Gastrocnemius medialis (tissue), 4 donors: ENCODE measurements at places on chromosomes 3 and 15. TPM values are rescaled to one million over a fixed set of nuclear protein-coding genes. Genes with fewer than 3 reads are reported as not detected.

The PDCD7 gene
- 13.9 TPM for total RNA-seq

The DUOXA1 gene
- not detected for total RNA-seq

The TMEM40 gene
- total RNA-seq, result not detected

The MKRN3 gene
- total RNA-seq, result 0.25 TPM

The GOLGA8J gene
- total RNA-seq, result not detected

The TEX55 gene
- not detected for total RNA-seq

The NUP210 gene
- 3.6 TPM for total RNA-seq

The CCR8 gene
- not detected for total RNA-seq

The PLCH1 gene
- total RNA-seq, result not detected

The RTP4 gene
- 0.16 TPM for total RNA-seq

The ATP8B4 gene
- total RNA-seq, result 1.7 TPM

The CRABP1 gene
- not detected for total RNA-seq

The SEMA4B gene
- 12.1 TPM for total RNA-seq

The ADAMTSL3 gene
- 2.9 TPM for total RNA-seq

DNA sequence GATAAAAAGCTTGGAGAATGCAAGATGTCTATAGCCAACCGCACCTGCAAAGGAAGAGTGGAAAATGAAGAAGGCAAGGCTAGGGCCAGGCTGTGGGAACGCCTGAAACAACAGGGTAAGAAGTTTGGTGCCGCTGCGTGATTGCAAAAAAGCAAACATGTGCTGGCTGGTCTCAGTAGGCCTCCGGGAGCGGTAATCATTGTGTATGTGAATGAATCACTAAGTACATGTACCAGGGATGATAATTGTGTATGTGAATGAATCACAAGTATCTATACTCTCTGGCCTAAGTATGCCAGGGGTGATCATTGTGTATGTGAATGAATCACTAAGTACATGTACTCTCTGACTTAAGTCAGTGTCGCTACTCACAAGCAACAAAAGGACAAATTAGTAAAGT, 40.3 kb upstream of the PARL start:
- no peak for DNase-seq
- H3K27me3 ChIP-seq, result no peaks in the 10 kb centered on the region
- H3K4me3 ChIP-seq, result no peak overlapping the region
- no peak overlapping the region for H3K27ac ChIP-seq
- no peaks in the 10 kb centered on the region for H3K4me1 ChIP-seq

DNA sequence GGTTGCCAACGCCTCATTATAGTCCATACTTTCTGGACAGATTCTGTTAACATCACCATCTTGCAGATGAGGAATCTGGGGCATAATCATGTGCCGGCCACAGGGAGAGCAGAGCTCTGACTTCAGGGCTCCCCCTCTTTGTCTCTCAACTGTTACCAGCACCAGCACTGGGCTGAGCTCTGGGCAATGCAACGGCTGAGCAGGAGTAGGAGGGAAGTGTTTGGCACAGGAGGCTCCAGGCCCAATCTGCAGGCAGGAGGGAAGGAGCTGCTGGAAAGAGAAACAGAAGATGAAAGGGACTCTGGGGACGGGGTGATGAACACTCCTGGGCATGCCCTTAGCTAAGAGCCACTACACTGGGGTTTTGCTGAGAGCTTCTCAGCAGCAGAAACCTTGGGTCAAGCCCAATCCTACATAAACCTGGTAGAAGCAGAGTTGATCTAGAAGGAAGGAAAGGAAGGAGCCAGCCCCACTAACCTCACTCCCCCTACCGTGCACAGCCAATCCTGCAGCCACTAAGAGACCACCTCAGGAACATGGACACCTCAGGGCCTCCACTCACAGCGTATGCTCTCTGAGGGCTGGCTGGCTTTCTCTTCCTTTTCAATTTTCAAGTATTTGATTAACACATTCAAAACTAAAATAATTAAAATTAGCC, 73.1 kb upstream of the SPATA12 start:
- H3K27me3 ChIP-seq, result no peaks in the 10 kb centered on the region
- H3K36me3 ChIP-seq, result no peaks in the 10 kb centered on the region
- H3K27ac ChIP-seq, result no peak overlapping the region
- no peaks in the 10 kb centered on the region for H3K4me1 ChIP-seq
- no peak overlapping the region for H3K4me3 ChIP-seq
- DNase-seq, result no peak

DNA sequence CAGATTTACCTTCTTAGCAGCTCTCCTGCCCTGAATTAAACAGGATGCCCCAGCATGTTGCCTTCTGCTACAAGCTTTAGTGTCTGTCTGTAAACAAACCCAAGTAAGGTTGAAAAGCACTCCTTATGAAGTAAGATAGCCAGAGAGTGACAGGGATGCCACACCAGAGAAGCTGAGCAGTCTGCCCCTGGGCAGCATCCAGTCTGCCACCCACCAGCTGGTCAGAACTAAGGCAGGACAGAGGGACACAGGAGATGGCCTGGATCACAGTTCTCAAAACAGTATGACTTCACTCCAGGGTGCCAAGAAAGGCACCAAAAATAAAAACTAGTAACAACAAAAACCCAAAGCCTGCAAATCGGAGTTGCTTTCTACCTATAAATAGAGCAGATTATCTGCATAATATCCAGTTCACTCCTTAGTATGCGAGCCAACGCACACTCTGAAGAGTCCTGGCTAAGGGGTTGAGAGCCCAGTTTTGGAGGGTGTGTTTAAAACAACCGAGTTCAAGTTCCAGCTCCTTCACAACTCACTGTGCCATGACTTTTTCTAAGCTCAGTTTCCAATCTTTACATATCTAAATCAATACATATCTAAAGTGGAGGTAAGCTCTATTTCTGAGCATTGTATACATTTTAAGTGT, 198.9 kb downstream of the KCNMB2 start:
- DNase-seq, result no peak
- H3K4me1 ChIP-seq, result no peaks in the 10 kb centered on the region
- H3K36me3 ChIP-seq, result no peaks in the 10 kb centered on the region
- H3K27me3 ChIP-seq, result no peaks in the 10 kb centered on the region
- no peak overlapping the region for H3K27ac ChIP-seq

GRCh38 chr3:128484404-128485281, 8.4 kb downstream of the GATA2 start:
- H3K4me3 ChIP-seq, result peak overlapping the region; percentile 66
- DNase-seq, result no peak
- H3K27me3 ChIP-seq, result peaks cover 85% of the 10 kb centered on the region

DNA sequence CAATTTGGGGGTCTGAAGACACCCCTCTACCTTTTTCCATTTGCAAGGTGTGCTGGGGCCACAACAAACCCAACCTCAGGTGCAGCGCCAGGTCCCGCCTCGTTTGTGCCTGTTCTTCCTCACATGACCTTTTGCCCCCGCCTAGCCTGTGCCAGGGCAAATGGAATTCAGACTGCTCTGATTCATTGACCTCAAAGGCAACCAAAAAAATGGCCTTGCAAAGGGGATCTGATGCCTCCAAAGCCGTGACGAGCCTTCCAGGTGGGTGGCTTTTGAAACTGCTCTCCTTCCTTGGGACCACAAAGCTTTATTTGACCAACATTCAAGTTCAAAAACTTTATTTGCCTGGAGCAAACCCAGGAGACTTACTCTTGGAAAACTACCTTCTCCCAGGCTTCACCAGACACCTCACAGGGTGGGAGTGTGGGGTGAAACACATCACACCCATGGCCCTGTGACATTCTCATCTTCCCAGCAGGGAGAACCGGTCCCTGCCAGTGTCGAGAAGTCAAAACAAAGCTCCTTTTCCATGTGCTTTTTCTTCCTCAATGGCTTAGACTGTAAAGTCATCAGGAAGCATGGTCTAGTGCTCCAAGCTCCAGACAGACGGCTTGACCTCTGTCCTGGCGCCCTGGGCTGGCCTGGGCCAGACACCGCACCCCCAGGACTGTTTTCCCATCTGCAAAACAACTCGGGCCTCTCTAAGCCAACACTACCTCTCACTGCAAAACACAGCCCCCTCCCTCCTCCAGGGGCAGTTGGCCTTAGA, 103.9 kb upstream of the HES1 start:
- H3K4me3 ChIP-seq, result no peak overlapping the region
- no peak overlapping the region for H3K27ac ChIP-seq
- no peaks in the 10 kb centered on the region for H3K4me1 ChIP-seq
- no peaks in the 10 kb centered on the region for H3K27me3 ChIP-seq
- no peaks in the 10 kb centered on the region for H3K36me3 ChIP-seq

DNA sequence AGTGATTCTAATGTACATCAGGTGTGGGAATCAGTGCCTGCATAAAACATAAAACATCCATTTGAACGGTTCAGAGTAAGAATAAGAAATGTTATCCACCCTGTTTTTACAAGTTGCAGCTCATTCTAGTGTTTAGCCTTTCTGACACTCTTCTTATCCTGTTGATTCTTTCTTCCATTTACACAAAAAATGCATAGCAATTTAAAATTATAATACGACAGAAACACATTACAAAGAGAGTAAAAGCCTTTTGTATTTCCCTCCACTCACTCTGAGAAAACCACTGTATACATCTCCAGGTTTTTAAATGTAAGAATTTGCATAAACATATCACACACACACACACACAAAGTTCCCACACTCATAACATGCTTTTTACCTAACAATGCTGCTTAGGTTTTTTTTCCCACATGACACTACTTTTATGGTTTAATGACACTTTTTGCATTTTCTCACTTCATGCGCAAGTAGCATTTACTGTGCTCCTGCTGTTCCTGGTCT, 199.8 kb downstream of the CNTN6 start:
- H3K27ac ChIP-seq, result no peak overlapping the region
- no peaks in the 10 kb centered on the region for H3K27me3 ChIP-seq
- no peaks in the 10 kb centered on the region for H3K36me3 ChIP-seq
- H3K4me1 ChIP-seq, result no peaks in the 10 kb centered on the region
- no peak for DNase-seq
- H3K4me3 ChIP-seq, result no peak overlapping the region

GRCh38 chr15:75725719-75726607, 13.3 kb upstream of the CSPG4 start:
- peak; percentile 5 for DNase-seq
- no peaks in the 10 kb centered on the region for H3K27me3 ChIP-seq
- H3K4me3 ChIP-seq, result no peak overlapping the region
- H3K27ac ChIP-seq, result no peak overlapping the region
- no peaks in the 10 kb centered on the region for H3K36me3 ChIP-seq

- peaks cover 31% of the 10 kb centered on the region for H3K4me1 ChIP-seq
- peak overlapping the region; percentile 71 for H3K27ac ChIP-seq
- H3K4me3 ChIP-seq, result no peak overlapping the region
- DNase-seq, result no peak
Measured at GRCh38 chr15:66884115-66884622, 181.2 kb upstream of the SMAD3 start.

DNA sequence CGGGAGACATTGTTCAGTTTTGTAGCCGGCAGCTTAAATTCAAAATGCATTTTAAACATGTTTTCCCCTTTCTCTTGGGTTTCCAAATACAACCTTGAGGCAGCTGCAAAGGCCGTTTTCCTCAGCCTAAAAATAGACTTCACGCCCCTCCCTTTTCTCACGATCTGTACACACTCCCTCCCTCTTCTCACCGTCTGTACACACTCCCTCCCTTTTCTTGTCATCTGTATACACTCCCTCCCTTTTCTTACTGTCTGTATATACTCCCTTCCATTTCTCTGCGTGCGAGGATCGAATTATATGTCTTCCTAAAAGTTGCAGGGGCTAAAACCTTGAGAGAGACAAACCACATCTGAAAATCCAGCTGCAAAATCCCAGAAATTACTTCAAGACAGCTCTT, 8.9 kb downstream of the MUC4 start:
- peaks cover 17% of the 10 kb centered on the region for H3K4me1 ChIP-seq
- H3K27me3 ChIP-seq, result no peaks in the 10 kb centered on the region
- no peak for DNase-seq
- H3K4me3 ChIP-seq, result peak overlapping the region; percentile 8
- peak overlapping the region; percentile 53 for H3K27ac ChIP-seq
- H3K36me3 ChIP-seq, result no peaks in the 10 kb centered on the region

DNA sequence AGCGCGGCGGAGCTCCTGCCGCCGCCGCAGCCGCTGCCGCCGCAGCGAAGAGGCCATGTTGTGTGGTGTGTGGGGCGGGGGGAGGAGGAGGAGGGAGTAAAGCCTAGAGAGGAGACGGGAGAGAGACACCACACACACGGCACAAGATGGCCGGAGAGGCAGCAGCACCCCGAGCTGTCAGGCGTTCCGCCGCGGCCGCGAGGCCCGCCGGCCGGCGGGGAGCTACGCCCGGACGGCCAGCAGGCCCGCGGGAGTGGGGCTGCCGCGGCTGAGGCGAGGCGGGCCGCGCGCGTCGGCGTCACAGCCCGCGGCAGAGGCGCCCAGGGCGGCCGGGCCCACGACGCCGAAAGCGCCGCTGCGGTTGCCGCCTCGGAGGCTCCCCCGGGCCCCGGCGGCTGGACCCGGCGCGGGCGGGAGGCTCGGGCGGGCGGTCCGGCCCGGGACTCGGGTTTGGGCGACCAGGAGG, 17.4 kb upstream of the CHD2 start:
- H3K27me3 ChIP-seq, result no peaks in the 10 kb centered on the region
- H3K4me1 ChIP-seq, result peaks cover 34% of the 10 kb centered on the region
- H3K36me3 ChIP-seq, result peaks cover 4% of the 10 kb centered on the region
- H3K27ac ChIP-seq, result peak overlapping the region; percentile 99
- no peak for DNase-seq

DNA sequence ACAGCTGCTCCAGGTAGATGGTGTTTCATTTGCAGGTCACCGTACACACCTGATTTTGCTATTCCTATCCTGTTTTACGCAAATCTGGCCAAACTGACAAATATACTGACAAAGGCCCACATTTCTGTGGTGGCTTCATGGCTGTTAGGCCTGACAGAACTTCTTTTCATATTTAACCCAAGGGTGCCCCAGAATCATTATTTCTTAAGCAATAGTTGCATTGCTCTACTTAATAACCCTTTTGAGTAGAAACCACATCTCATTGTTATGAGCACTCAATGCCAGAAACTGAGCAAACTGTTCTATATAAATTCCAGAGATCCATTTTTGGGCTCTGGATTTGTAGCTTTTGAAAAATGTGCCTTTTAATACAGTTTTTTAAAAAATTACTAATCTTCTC, 19.4 kb downstream of the ASTE1 start:
- H3K27me3 ChIP-seq, result no peaks in the 10 kb centered on the region
- no peak for DNase-seq
- H3K36me3 ChIP-seq, result no peaks in the 10 kb centered on the region
- H3K27ac ChIP-seq, result no peak overlapping the region
- H3K4me1 ChIP-seq, result peaks cover 1% of the 10 kb centered on the region

DNA sequence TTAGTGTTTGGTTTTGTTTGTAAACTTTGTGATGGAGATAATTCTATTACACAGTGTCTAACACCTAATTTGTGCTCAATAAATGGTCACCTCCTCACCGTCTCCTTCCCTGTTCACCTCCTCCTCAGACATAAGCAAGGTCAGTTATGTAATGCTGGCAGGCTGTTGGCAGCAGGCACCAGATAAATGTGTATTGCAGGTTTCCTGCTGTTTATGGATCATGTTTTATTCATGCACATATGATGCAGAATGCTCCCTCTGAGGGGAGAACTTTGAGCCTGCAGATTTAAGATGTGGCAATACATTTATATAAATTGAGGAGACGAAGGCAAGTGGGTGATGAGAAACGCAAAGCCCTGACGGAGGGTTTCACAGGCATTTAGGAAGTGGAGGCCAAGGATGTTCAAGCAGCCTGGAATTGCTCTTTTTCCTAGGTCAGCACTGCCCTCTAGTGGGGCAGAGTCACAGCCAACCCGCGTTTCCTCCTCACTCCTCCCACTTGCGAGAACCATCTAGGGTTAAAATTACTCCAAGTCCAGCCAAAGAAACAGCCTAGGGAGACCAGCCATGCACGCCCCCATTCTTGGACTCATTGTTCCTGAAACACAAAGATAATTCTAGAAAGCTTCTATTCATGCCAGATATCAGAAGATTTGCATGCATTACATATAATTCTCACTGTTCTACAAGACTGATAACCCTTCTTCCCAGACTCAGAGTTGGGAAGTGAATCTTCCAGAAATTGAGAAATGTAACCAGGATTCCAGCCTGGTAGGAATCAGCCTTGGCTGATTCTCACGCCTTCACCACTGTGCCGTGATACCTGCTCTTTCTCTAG, 228.7 kb downstream of the SLCO3A1 start:
- no peaks in the 10 kb centered on the region for H3K36me3 ChIP-seq
- peaks cover 11% of the 10 kb centered on the region for H3K4me1 ChIP-seq
- no peak overlapping the region for H3K27ac ChIP-seq
